ENCODE measurements at places on chromosomes 16 and 17.

DNA sequence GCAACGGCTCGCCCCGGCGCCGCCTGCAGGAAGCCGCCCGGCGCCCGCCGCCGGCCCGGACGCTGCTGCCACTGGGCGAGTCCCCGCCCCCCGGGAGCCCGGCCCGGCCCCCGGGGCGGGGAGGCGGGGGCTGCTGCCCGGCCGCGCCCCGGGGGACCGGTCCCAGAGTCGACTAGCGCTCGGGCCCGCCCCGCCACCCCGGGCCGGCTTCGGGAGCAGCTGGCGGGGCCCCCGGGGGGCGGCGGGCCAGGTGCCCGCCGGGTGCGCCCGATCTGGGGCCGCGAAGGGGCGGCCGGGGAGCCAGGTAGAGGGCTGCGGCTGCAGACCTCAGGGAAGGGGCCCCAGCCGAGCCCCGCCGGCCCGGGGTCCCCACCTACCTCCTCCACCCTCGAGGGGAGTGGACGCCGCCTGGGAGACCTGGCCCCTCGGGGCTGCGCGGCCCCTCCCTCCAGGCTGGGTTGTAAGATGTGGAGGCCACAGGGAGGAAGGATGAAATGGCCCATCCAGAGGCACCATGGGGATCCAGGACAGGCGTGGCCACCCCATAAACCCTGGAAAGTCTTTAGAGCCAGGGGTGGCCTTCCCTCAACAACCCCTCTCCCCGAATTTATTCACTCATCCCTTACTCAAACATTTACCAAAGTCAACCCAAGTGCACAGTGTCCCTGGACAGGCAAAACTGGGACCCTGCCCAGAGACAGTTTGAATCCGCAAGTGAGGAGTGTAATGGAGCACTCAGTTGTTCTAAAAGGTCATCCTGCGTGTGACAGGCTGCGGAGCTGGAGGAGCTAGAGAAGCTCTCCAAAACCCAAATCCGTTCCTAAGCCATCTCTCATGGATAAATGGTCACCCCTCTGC lies at the start of gene CDYL2:
TSS of gene CDYL2 (minus strand) at position 73 of the 858 bp plus-strand sequence. CDS start 425 bp downstream, outside the sequence.
- peak; percentile 55 for DNase-seq

DNA sequence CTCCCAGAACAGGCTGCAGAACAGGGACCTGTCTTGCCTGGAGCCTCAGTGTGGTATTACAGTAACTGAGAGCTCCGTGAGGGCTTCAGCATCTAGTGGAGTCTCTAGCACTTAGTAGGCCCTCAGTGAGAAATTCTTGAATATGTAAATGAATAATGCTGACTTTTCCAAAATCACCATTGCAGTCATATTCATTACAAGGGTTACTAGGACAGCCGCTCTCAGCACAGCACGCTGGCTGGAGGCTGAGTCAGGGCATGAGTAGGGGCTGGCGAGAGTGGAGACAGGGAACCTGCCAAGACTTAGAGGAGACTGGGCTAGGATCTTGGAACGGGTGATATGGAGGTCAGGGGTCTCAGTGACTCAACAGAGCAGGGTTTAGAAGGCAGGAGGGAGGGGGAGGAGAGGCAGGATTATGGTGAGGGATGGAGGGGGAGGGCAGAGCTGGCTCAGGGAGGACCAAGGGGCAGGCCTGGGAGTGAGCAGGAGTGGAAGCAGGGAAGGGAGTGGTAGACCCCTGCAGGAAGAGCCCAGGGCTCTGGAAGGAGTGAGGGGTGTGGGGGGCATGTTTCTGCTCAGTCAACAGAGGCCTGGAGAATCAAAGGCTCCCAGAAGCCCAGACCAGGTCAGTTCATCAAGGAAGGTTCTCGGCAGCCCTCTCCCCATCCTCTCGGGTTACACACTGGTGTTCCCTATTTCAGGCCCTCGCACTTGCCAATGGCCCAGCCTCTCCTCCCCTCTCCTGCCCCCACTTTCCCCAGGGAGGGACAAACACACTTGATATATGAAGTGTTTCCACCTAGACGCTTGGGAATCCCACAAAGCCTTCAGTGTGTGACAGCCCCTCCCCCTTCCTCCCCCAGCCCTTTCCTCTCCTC lies 42.3 kb downstream of the FZD2 start:
- DNase-seq: no peak

DNA sequence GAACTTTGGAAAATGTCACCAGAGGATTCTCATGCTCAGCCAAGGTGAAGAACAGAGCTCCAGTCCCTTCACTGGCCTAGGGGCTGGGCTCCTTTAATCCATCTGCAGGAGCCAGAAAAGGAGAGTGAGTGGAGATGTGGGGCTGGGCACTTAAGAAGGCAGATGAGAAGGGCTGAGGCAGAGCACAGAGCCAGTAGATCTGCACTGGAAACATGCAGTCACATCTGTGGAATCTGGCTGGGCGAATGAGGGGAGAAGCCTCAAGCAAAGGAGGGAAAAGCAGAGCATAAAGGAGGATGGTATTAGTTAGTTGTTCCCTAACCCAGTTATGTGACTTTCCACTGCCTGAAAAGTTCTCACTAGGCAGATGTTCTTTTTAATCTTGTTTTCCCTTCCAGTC lies 50.4 kb upstream of the BCAR1 start:
- DNase-seq: no peak

DNA sequence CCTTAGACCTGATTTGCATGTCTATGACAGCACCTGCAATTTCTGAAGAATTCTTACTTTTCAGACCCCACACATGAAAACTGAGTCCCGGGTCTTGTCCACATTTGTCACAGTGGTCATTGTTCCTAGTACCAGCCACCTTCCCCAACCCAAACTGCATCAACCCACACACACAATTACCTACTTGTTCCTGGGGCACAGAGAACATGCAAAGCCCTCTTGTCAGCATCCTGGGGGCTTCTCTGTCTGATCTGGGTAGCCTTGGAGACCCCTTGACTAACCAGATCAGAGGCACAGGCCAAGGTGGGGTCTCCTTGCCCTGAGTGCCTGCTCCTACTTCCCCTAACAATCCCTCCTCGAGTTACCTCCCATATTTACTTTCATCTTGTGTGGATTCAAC lies 36.7 kb upstream of the PIK3R6 start:
- no peak for DNase-seq

All from stimulated activated CD4-positive, alpha-beta T cell treated with anti-CD3 and anti-CD28 coated beads, Interleukin-4, amount 100 ng/mL, for 4 hours (primary cell).